Left colon (tissue), 2 donors: ENCODE measurements at places on chromosomes 4 and X.

GRCh38 chr4:156870861-156871260 lies 100.7 kb downstream of the PDGFC start:
- no peak for DNase-seq

- DNase-seq, result no peak
Measured at GRCh38 chr4:169618286-169618685, 2.1 kb upstream of the CLCN3 start.

DNA sequence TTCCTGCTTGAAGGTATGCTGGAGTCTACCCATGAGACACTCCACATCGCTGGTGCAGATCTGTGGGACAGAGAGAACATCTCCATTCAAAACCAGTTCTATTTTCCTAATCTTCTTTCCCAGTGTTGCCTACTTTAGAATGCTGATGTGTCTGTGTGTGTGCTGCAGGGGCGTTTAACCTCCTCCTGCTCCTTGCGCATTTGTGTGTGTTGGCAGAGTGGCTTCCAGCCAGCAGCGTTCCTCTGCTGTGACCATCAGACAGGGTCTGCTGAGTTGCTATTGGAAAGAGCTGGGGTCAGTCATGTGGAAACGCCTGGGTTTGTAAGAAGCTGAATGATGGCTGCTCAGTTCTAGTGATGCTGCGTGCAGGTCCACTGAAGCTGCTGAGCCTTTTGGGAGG lies 223.6 kb downstream of the RBMX2 start:
- DNase-seq, result no peak

DNA sequence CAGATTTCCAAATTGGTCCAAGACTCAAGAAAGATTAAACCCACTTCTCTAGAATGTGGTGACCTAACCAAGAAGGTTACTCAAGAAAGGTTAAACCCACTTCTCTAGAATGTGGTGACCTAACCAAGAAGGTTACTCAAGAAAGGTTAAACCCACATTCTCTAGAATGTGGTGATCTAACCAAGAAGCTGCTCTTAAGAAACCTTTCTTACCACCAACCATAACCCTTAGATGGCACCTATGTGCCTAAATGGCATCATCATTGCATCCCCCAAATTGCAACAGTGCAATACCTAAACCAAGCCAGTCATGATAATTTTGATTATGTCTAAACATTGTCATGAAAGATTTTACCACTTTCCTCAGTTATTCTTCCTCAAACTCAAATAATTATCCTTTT lies 49.2 kb downstream of the IDS start:
- DNase-seq, result no peak
